ENCODE measurements at places on chromosomes 4 and X.

DNA sequence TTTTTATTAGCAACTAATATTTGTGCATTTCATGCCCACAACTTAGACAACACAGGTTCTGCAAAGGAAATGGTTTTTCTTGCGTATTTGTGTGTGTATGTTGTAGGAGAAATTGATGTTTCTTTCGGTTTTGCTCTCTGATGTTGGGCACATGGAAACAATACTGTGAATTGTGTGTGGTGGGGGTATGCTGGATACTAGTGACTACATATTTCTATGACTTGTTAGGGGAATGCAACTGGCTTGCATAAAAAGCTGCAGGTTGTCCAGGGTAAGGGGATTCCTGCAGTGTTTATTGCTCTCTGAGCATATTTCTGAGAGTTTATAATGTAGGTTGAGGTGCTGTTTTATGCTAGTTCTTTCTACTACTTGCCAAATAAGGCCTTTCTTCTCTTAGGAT, 11.6 kb downstream of the DLG3 start:
- DNase-seq: no peak

GRCh38 chrX:68822641-68823410, 6.0 kb upstream of the EFNB1 start:
- peak; percentile 23 for DNase-seq

- DNase-seq: no peak
Observed at GRCh38 chr4:11201256-11201655, 227.4 kb downstream of the HS3ST1 start.

DNA sequence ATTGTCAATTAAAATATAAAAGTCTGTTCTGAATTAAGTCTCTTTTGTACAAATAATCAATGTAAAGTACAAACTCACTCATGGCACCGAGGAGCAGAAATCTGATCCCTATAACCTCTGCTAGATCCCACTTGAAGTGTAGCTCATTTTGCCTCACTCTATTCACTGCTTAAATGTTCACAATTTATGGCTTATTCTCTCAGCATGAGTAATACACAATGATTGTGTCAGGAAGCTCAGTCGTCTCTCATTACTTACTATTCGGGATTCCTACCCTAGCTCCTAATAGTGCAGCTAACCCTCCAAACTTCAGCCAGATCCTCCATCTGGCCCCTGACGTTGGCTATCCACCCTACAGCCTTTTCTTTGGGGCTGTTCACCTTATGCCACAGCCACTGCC, 4.7 kb upstream of the AMMECR1 start:
- DNase-seq: no peak

DNA sequence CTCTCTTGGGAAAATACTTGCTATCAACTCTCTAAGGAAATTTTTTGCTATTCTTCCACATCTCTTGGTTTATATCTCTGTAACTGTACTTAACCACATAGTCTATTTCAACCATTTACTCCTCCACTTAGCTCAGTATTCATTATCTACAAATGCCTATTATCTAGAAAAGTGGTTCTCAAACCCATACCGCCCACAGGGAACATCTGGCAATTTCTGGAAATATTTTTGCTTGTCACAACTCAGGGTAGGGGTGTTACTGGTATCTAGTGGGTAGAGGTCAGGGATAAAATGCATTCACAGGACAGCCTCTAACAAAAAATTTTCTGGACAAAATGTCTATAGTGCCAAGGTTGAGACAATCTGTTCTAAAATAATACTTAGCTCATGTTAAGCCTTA, 14.4 kb downstream of the ATRX start:
- no peak for DNase-seq

DNA sequence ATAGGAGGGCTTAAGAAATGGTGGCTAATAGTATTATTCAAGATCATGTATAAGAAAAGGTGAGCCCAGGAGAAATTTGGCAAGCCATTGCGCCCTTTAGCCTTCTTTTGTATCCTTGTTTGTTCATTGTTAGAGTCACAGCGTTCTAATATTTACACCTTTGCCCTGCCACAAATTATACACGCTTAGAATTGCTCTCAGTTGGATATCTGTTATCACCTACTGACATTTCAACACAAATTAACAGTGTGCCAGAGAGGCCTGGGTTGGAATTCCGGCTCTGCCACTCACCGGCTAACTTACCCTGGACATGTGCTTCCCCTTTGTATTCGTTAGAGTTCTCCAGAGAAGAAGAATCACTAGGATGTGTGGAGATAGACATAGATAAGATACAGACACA, 148.7 kb upstream of the KIT start:
- DNase-seq: no peak

DNA sequence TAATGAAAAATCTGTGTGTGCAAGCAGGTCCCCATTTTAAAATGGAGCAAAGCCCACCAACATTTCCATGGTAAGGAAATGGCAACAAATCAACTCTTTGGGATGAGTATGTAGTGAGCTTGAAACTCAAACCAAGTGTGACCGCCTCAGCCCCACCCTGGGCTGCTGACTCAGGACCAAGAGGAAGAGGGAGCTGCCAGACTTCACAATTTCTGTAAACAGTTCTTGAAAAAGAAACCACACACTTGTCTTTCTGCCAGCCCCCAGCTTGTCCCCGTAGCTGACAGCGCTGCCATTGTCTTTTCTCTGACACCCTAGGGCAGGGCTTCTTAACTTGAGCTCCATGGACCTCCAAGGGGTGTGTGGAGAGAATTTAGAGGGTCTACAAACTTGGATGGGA, 10.3 kb downstream of the RTL5 start:
- no peak for DNase-seq

DNA sequence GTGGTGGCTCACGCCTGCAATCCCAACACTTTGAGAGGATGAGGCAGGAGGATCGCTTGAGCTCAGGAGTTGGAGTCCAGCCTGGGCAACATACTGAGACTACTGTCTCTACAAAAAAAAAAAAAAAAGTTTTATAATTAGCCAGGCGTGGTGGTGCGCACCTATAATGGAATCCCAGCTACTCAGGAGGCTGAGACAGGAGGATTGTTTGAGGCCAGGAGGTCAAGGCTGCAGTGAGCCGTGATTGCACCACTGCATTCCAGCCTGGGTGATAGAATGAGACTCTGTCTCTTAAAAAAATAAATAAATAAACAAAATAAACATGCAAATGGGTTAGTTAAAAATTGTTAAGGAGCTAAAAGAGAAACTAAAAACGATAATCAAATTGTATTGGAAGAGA, 7.7 kb downstream of the GLOD5 start:
- DNase-seq: no peak

DNA sequence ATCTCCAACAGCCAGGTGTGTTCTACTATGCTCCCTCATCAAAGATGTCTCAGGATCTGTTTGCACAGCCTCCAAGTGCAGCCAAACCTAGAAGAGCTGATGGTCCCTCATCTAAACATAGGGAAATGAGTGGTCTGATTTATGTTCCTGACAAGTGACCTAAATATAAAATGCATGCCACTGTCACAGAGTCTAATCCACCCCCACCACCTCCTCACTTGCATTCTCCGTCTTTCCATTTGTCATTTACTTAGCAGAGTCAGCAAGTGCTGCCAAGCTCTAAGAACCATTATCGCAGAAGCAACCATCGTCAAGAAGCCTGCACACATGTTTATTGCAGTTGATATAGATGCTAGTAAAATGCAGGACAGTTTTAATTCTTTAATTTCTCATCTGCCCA, 33.1 kb upstream of the VCX3A start:
- no peak for DNase-seq

GRCh38 chrX:47481160-47481559, 1.9 kb downstream of the ZNF41 start:
- DNase-seq: no peak

DNA sequence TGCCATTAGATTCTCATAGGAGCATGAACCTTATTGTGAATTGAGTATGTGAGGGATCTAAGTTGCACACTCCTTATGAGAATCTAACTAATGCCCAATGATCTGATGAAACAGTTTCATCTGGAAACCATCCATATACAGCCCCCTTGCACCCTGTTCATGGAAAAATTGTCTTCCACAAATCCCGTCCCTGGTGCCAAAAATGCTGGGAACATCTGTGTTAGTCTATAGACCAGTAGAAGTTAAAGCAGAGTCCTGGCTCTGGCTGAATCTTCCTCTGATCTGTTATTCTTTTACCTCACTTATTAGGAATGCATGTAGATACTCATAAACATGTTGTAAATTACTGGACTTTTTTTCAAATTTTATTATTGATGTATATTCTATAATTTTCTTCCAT, 29.2 kb downstream of the SULT1B1 start:
- DNase-seq: no peak

DNA sequence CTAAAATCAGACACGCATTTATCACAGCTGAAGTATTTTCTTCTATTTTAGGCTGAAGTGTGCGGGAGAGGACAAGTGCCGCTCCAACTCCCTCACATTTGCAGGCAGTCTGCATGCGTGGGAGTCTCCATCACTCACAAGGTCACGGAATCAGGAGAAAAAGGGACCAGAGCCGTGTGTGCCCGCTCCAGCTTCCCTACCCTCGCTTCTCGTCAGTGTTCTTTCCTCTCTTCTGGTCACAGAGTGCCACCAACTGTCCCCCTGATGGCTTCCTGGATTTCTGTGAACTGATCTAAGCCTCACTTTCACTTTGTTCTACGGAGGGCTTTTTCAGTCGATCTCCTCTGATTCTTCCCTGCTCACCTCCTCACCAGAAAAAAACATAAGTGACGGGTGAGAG, 407.4 kb upstream of the AADAT start:
- DNase-seq: no peak

GRCh38 chr4:36039026-36039425, 205.3 kb downstream of the ARAP2 start:
- DNase-seq: no peak

DNA sequence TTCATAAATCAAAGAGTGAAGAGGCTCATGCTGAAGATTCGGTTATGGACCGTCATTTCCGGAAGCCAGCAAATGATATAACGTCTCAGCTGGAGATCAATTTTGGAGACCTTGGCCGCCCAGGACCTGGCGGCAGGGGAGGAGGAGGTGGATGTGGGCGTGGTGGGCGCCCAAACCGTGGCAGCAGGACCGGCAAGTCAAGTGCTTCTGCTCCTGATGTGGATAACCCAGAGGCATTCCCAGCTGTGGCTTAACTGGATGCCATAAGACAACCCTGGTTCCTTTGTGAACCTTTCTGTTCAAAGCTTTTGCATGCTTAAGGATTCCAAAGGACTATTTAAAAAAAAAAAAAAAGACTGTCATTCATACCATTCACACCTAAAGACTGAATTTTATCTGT, 44.0 kb upstream of the EFNB1 start:
- DNase-seq: no peak

- no peak for DNase-seq
Observed at GRCh38 chr4:89511776-89512175, 204.2 kb upstream of the GPRIN3 start.

- no peak for DNase-seq
Observed at GRCh38 chrX:103453655-103454054, 65.6 kb downstream of the RAB40A start.

GRCh38 chr4:5967783-5968182, 50.4 kb downstream of the C4orf50 start:
- no peak for DNase-seq

- no peak for DNase-seq
Observed at GRCh38 chrX:133742602-133743305, 242.6 kb downstream of the GPC3 start.

- no peak for DNase-seq
Observed at GRCh38 chr4:185875316-185875907, 63.4 kb upstream of the SORBS2 start.

GRCh38 chr4:78612398-78613178, 61.0 kb downstream of the ANXA3 start:
- no peak for DNase-seq

DNA sequence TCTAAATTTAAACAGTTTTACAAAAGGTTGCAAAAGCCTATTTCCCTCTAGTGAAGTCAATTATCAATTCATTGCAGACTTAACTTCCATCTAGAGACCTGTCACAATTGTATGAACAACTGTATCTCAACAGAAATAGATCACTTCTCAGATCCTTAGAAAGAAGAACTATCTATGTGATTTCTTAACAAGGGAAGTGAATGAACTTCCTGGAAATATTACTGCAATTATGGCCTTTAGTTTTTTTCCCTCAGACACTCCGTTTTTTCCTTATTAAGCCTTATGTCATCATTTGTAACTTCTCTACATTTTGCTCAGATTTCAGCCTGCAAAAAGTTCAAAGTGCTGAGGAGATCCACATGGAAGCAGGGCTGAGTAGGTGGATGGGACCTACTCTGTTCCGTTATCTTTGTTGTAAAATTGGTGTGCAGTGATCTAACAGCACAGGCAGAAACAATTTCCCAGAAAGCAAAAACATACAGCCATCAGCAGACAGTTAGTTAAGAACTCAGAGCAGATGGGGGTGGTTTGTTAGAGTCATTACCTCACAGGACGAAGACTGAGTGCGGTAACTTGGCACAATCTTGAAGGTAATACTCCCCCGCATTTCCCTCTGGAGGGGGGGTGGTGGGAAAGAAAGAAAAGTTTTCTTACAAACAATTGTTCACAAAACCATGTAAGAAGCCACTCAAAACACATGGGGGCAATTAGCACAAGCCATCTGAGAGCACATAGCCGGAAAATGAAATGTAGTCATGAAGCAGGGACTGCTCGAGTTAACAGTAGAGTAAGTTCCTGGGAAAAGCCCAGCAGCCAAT, 112.3 kb downstream of the NYX start:
- DNase-seq: no peak

DNA sequence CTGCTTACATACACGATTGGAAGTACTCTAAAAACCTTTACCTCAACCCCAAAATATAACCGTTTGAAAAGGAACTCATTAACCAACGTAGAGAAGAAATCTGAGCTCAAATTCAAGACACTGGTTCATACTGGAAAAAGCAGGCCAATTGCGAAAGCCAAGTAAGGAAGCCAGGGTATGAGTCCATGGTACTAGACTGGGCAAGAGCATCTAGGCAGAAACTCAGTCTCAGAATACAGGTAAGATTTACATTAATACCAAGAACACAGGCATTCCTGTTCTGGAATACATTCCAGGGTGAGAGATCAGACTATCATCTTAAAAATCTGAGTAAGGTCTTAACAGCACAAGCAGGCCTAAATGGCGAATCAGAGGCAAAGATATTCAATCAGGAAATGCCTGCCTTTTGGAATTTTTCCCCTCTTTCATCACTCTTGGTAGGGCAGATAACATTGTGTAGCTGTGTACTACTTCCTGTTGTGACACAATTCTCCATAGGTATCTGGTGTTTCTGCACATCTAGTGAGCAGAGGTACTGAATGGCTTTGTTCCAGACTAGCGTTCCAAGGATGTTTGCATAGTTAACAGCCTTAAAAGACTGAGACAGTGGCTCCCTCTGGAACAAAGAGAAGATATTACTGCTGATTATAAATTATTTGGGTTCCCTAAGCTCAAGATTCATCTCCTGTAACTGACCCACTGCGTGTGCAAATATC, 311.3 kb downstream of the PCDH19 start:
- DNase-seq: no peak

DNA sequence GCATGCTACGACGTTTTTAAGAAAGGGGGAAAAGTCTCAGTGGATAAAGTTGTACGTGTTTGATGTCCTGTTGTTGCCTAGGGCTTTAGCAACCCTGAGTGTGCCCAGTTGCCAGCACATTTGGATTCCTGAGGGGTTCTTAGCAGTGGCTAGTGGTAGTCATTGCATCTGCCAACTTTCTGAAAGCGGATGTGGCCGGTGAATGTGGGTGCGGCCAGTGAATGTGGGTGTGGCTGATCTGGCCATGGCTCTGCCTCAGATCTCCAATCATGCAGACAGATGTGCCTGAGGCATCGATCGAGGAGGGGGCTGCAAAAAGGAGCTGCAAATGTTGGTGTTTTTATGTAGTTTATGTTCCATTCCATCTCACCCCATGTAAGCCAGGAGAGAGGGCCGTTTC, 41.5 kb upstream of the FAT1 start:
- DNase-seq: peak; percentile 68

GRCh38 chrX:18828832-18829404, 121.5 kb downstream of the PPEF1 start:
- no peak for DNase-seq

GRCh38 chrX:48688531-48689150, 5.0 kb downstream of the WAS start:
- no peak for DNase-seq

Data from HCT116 (cell line).